ENCODE measurements at places on chromosomes 12 and 14.

- peak; percentile 3 for DNase-seq
Observed at GRCh38 chr14:49919825-49920659, 27.2 kb downstream of the ARF6 start.

DNA sequence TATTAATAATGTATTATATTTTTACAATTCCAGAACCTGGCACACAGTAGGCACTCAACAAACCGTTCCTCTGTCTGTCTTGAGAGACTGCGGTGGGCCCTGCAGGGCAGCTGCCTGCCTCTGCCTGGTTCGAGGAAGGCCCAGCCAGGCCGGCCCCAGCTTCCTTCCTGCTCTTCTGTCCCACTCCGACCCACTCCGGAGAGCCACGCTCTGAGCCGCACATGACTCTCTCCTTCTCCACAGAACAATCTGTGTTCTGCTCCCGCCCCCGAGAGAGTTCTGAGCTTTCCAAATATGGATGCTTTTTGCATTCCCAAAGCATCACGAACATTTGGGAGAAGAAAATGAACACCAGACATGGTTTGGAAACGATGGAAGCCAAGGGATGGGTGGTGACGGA lies 57.3 kb downstream of the TTC7B start:
- DNase-seq: peak; percentile 14

DNA sequence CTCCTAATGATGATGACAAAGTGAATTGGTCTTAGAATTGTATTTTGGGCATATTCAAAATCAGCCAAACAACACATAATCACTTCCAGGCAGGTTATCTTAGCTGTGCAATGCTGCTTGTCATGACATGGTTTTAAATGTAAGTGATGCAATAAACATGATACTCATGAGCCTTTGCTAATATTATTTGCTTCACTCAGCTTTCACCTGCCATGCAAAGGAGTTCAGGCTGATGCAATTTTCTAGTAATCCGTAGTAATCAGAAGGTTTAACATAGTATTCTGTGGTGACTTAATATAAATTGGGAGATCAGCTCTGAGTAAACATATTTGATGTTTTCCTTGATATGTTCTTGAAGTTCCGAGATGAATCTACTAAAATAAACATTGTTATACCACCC lies 29.1 kb downstream of the TMEM260 start:
- DNase-seq: peak; percentile 58

DNA sequence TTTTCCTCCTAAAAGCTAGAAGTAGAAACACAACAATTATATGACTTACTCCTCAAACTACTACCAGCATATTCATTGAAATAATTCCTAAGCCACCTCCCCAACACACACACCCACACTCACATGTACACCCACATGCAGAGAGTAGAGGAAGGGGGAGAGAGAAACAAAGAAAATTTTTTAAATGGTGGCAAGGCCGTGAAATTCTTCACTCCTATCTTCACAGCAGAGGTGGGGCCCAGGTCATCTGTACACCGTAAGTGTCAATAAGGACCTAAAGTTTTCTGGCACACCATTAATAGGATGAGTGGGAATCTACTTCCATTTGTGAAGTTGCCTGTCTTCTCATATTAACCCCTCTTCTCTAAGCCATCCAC lies 73.9 kb upstream of the EGLN3 start:
- DNase-seq: no peak

DNA sequence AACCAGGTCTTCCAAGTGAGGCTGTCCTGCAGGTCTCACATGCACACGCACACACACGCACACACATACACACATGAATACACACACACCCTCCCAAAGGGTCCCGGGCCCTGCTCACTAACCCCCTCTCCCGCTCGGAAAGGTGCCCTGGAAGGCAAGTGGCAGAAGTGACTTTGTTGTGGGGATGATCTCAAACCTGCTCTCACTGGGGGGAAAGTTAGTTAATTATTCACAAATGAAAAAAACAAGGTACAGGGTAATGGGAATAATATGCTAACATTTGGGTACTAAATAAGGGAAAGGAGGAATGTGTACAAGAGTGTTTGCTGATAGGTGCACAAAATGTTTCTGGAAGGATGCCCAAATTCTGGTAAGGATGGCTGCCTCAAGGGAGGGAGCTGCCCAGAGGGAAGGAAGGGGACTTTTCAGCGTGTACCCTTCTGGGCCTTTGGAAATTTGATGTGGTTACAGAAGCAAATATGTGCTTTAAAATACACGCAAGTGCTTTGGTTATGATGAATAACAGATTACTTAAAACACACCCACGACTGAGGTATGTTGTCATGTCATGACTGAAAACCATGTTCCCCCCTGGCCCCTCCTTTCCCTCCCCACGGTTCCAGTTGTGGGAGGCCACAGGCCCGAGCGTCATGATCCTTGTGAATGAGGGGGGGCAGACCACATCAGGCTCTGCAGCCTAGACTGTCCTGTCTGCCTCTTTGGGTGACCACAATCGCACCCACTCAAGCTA lies 43.3 kb upstream of the PLEKHG6 start:
- DNase-seq: peak; percentile 96

DNA sequence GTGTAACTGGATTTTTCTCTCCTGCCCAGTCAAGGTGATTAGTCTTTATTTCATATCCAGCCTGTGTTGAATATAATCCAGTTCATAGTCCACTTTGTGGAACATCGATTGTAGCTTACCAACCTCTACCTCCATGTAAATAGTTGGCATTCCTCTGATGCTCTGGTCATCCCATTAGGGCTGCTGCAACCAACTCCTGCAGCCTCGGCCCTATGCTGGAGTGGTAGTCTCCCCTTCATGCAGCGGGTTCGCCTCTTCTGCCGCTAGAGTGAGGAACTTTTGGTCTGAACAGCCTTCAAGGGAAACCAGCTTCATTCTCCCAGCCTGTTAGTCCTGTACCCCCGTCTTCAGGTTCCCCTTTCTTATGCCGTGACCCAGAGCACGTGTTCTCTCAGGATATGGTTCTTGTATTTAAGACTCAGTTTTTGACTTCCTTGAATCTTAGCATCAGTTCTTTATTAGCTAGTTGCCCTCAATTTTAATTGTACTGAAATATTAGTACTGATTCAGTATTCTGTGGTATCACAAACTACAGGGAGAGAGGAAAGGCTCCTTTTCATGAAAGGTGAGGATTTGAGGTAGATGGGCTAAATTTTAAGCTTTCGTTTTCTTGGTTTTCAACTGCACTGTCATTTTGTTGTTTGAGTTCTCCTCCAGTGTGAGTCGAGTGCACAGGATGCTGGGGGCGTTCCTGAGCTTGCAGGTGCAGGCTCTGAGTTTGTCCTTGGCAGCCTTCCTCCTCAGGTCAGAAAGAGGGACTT lies 33.2 kb downstream of the ZNF664 start:
- no peak for DNase-seq

GRCh38 chr14:102215071-102215470 lies 75.4 kb downstream of the WDR20 start:
- DNase-seq: peak; percentile 76

DNA sequence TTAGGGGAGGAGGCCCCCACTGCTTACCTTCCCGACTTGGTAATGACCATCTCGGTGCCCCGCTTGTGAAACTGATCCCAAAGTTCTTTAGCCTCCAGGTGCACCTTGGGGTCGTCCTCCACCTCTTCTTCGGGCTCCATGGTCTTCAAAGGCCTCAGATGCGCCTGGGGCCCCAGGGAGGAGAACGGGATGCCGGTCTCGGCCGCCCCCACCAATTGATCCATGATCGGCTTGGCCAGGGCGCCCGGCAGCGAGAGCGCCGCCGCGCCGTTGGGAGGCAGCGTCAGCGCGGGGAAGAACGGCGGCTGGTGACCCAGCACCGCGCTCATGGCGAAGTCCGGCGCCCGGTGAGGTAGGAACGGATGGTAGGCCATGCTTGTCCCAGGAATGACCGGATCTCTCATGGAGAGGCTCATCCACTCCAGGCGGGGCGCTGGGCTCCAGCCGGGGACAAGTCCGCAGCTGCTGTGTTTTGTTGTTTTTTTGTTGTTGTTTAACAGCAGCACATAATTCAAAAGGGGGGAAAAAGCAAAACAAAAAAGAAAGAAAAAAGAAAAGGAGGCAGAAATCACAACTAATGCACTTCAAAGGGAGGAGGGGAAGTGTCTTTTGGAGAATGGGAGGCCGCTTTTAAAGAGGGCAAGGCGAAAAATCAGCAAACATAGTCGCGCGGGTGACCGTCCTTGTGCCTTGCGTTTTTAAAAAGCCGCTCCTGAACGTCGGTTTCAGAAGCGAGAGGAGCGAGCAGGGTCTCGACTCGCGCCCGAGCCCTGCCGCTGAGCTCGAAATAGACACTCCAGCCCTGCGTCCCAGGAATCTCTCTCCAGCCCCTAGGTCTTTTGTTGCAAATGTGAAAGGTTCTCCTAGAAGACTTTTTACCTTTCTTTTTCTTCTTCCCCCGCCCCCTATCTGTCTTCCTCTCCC lies 928 bp downstream of the TBX3 start:
- no peak for DNase-seq

DNA sequence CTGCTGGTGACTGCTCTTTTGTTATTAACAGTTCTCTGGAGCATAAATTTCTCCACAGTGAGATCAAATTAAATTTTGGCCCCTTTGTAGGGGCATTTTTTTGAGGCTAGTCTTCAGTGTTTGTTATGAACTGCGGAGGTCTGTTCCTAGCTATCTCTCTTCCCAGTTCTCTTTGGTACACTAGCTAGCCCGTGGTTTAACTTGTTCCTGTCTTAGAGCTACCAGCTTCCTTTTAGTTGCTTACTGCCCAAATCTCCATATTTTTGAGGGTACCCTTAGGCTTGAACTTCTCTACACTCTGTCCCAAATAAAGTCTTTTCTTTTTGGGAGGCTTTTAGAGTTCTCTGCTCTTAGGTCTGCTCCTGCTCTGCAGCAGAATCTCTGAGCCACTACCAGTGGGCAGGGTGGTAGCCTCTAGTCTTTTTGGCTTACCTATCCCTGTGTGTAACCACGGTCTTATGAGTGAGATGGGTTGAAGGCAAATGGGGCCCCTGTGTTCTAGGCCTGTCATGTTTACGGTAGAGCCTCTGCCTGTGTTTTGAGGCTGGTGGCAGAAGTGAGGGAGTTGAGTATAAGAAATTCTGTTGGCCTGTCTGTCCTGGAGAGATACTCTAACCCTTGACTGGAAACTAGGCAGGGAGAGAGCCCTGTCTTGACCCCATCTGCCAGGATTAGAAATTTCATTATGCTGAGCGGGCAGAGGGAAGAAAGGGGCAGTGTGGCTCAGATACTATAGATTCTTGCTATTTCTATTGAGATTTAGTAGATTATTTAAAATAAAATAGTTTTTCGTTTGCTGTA lies 21.0 kb downstream of the CNOT2 start:
- DNase-seq: no peak

GRCh38 chr14:39145266-39145966 lies 24.7 kb downstream of the TRAPPC6B start:
- DNase-seq: peak; percentile 6

DNA sequence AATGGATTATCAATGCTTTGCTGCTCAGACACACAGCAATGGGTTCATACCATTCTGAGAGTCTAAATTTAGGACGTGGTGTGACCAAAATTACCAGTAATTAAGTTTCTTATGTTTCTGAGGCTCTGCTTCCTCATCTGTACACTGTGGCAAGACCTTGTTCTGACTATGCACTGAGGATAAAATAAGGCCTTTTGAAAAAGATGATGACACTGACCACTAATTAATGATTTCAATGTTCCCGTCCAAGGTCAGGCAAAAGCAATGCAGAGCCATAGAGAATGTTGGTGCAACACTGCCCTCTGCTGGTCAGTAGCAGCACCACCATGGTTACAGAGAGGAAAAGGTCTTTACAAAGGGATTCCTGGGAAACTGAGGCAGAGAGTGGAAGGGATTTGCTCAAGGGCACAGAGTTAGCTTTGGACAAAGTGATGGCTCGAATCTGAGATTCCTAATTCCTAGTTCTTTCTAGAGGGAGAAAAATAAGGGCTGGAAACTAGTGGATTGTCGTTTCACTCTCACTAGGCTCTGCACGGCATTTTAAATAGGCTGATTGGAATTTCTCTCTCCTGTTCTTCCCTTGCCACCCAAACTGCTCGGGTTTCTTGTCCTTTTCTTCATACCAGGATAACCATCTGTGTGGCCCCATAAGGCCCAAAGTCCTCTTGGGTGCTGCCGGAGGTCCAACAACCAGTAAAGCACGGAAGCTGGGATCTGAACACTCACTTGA lies 22.3 kb upstream of the P2RX7 start:
- peak; percentile 76 for DNase-seq

DNA sequence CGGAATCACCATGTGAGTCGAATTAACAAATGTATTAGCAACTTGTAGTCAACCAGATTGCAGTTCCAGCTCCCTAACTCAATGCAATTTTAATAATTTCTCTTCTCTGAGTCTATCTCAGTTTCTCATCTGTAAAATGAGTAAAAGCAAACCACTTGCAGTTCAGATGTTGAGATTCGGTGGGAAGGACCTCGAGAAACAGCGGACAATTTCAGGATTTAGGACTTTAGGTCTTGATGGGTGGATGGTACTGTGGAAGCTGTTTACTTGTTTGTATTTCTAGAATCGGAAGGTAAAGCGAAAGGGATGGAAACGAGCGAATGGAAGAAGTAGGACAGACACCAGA lies 510 bp upstream of the TTC8 start:
- no peak for DNase-seq

- peak; percentile 16 for DNase-seq
Observed at GRCh38 chr12:118302053-118302452, 70.7 kb downstream of the TAOK3 start.

DNA sequence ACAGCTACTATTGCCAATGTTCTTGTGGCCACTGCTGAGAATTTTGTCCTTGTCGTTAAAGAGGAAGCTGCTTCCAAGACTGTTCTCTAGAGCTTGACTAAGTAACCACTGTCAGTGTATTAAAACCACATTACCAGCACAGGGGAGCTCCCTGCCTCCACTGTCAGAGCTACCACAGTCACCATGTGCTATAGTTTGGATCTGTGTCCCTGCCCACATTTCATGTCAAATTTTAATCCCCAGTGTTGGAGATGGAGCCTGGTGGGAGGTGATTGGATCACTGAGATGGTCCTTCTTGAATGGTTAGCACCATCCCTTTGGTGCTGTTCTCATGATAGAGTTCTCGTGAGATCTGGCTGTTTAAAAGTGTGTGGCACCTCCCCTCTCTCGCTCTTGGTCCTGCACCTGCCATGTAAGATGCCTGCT lies 23.2 kb upstream of the RAP1B start:
- peak; percentile 29 for DNase-seq

DNA sequence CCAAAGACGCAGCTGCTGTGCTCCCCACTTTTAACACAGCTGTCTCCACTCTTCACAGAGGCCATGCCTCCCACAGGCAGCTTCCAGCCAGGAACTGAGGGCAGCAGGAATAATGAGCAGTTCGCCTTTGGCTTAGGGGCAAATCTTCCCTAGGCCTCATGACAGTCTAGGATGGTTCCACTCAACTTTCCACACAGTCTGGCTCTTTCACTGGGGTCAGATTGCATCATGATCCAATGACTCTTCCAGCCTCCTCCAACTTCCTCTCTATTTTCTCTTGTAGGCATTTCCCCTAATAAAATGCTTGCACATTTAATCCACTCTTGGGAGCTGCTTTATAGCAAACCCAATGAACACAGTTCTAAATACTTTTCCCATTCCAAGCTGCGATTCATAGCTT lies 271.6 kb upstream of the ATP2B1 start:
- no peak for DNase-seq
